Stimulated activated CD4-positive, alpha-beta T cell treated with anti-CD3 and anti-CD28 coated beads, TNF-alpha, amount 100 ng/mL, for 4 hours (primary cell): ENCODE measurements at places on chromosomes 2 and 18.

DNA sequence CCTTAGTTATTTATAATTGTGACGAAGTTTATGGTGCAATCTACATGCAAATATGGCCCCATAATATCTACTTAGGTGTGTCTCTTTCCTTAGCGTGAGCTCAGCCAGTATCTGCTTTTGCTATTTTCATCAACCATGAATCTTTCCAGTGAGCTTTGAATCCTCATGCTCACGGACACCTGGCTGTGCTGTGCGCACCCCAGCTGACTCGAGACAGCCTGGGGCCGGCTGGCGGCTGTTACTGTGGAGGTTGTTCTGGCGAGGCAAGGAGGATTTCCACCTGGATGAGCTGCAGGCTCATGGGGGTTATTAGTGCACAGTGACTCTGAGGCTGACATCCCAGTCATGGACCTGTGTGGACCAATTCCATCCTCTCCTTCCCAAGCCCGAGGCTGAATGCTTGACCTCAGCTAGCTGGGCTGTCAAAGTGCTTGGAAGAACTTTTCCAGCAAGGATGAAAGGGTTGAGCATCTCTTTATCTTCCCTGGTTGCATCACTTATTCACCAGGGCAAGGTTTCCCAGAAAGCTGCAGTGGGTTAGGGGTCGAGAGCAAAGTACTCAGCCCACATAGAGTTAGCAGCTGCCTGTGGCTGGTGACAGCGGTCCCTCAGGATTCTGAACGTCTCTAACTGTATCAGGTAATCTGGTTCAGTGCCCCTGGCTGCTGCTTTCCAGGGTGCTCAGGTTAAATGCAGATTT lies 141.7 kb downstream of the ARL4C start:
- DNase-seq = no peak

GRCh38 chr18:49459404-49460171 lies 857 bp downstream of the DYM start:
- DNase-seq = no peak

DNA sequence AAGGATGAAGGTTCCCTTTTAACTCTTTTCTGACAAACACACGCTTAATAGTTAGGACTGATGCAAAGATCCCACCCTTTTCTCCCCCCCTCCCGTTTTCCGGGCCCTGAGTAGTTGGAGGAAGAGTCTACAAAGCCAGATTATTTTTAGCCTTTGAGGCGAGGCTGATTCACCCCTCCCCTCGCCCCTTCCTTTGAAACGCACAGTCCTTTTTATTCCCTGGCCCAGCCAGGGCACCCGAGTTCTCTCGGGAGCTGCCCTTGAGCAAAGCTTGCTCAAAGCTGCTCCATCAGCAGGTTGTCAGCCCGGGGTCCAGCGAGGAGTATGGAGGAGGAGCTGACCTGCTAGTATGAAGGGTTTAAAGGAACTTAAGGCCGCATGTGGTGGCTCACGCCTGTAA lies 47.1 kb upstream of the SPRED2 start:
- DNase-seq = no peak

DNA sequence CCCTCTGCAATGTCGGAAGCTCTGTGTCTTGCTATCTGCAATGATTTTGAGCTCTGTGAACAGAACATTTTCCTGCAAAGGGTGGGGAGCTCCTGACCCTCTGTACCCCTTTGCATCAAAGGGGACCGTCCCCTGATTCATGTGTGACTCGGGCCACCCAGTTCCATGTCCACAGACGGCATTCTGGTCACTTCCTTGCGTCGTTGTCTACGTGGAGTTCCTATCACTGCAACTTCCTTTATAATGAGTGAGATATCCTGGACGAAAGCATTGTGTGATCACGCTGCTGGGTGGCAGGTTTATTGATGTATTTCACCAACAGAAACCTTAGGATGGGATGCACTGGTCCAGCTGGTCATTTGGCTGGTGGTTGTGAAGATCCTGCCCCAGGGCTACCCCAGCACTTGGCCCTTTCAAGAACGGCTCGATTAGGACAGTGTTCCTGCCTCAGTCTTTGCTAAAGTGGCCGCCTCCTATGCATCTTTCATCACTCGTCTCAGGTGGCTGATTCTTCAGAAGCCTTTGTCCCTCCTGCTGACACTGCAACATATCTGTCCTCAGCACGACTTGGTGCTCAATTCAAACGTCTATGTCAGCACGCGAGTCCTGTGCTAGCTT lies 202.7 kb downstream of the ACKR3 start:
- DNase-seq = no peak

DNA sequence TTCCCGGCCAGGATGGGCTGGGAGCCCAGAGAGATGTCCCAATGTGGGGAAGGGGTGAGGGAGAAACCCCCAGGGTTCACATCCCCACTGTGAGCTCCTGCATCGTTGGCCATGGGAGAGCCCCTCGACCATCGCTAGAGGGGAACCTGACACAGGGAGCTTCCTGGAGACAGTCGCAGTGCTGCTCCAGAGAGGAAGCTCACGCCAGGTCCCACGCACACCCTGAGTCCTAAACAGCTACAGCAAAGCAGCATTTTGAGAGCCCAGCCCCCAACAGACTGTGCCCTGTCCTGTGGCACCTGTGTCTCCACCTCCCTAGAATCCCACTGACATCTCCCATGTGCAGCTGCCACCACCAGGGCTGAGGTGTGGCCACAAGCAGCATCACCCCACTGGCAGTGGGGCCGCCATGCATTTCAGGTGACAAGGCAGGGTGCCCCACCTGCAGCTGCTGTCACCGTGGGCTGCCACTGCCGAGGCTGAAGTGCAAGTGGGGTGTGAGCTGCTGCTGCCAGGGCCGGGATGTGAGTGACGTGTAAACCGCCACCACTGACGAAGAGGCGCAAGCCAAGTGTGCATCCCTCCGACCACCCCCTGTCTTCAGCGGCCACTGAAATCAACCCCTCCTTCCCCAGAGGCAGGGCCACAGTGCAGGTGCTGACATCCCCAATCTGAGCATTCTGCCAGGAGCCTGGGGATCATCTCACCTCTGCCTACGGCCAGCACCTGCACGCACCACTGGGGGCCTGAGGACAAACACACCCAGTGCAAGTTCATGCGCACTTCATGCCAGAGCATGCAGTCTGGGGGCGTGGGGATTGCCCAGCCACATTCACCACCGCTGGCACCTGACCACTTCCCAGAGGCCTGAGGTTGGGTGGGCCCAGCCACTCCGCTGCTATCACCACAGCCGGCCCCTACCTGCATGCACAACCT lies 467.7 kb upstream of the SALL3 start:
- no peak for DNase-seq

- DNase-seq = no peak
Observed at GRCh38 chr2:84959095-84959565, 11.8 kb upstream of the KCMF1 start.

- no peak for DNase-seq
Observed at GRCh38 chr18:50469380-50469781, 90.5 kb upstream of the MAPK4 start.

DNA sequence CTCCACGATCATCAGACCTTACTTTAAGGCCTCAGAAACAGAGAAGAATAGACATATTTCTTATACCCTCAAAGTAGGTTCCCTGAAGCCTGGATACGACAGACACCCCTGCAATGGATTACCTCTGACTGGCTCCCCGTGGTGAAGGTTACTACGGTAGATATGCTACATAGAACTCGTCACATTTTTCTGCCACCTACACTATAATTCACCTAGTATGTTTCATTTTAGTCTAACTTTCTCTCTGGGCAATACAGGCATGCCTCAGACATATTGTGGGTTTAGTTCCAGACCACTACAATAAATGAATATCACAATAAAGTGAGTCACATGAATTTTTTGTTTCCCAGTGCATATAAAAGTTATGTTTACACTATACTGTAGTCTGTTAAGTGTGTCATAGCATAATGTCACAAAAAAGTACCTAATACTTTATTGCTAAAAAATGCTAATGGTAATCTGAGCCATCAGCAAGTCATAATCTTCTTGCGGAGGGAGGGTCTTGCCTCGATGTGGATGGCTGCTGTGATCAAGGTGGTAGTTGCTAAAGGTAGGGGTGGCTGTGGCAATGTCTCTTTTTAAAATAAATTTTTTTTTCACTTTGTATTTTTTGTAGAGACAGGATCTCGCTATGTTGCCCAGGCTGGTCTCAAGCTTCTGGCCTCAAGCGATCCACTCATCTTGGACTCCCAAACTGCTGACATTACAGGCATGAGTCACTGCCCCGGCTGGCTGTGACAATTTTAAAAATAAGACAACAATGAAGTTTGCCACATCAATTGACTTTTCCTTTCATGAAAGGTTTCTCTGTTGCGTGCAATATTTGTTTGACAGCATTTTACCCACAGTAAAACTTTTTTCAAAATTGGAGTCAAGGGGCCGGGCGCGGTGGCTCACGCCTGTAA lies 64.6 kb downstream of the TGIF1 start:
- DNase-seq = no peak

GRCh38 chr18:41262688-41263087 lies 692.3 kb upstream of the PIK3C3 start:
- DNase-seq = no peak

DNA sequence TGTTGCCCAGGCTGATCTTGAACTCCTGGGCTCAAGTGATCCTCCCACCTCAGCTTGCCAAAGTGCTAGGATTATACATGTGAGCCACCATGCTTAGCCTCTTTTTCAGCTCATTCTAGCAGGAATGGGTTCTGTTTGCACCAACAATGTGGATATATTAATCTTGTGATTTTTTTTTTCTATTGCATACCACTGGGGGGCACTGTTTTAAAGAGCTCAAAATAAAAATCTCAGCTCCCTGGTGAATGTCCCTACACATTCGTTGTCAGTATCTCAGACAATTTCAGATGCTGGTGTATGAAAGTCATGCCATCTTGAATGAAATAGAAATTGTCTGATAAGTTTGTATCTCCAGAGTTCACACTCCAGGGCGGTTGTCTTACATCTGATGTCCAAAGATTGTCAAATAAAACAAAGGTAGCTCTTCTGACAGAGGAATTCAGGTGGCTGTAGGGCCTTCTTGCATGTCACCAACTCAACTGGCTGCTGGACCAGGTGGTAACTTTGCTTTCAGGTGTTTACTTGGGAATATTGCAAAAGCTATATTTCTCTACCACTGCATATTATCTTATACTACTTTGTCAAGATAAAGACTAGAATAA lies 3.1 kb upstream of the MATN3 start:
- no peak for DNase-seq

DNA sequence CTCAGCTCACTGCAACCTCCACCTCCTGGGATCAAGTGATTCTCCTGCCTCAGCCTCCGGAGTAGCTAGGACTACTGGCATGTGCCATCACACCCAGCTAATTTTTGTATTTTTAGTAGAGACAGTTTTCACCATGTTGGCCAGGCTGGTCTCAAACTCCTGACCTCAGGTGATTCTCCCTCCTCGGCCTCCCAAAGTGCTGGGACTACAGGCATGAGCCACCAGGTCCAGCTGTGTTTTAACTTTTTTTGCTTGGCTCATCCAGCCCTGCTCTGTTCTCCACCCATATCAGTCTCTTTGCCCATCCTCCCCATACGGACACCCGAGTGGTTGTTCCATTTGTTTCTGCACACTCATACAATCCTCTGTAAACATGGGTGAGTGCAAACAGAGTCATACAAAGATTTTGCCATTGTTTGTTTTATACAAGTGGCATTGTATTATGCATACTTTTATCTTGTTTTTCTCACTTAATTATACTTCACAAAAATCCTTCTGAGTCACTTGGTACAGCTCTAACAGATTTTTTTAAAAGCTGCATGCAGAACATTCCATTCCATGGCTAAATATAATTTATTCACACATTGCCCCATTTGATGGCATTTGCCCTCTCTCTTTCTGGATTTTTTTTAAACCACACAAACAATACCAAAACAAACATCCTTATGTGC lies 5.3 kb downstream of the APOB start:
- no peak for DNase-seq

DNA sequence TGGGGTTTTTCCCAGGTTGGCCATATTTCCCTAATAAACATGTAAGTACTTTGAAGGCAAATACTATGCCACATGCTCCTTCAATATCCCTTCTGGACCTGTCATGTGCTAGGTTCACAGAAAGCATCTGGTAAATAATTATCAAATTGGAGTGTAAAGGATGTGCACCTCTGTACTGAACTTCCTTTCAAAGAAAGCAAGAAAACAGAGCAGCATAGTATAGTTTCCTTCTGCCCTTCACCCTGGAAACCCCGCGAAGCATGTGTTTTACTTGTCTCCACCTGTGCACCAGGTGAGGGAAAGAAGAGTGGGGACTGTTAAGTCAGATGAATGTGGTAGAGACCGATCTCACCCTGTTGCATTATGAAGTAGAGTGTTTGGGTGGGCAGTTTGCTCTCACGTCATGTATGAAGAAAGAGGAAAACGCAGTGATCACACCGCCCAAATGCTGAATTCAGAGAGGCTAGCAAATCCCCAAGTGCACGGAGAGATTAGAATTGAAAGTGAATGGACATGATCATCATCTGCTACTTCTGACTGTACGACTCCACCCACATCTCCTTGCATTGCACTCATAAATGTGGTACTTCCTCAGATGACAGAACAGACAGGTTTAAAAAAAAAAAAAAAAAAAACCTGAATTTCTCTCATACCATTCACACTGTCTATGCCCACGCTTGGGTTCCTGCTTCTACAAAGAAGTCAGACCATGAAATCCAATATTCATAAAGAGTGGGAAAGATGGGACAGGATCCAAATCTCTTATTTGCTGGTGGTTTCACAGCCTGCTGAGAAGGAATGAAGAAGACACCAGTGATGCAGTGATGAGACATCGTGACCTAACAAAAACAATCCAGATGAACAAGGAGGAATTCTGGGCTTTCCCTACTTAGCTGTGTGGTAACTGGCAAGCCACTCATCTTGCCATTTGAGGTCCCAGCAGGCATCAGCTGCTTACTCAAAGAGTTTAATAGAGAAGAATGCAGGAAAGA lies 448.6 kb downstream of the BCL11A start:
- no peak for DNase-seq

DNA sequence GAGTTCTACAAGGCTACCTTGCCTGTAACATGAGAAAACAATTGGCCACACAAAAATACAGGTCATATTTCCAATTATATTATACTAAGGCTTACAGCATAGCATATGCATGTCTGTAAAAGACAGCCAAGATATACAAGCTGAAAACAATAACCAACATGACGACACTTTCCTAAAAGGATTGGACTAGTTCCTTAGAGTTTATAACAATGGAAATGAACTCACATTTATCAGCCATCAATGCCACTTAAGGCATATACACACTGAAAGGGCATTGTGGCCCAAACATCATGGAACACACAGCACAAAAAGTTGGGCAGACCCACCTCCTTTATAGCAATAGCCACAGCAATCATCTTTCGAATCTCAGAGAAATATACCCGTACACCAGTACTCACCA lies 52.0 kb downstream of the SLC40A1 start:
- DNase-seq = no peak

- DNase-seq = no peak
Observed at GRCh38 chr2:16288371-16289112, 348.2 kb downstream of the MYCN start.

DNA sequence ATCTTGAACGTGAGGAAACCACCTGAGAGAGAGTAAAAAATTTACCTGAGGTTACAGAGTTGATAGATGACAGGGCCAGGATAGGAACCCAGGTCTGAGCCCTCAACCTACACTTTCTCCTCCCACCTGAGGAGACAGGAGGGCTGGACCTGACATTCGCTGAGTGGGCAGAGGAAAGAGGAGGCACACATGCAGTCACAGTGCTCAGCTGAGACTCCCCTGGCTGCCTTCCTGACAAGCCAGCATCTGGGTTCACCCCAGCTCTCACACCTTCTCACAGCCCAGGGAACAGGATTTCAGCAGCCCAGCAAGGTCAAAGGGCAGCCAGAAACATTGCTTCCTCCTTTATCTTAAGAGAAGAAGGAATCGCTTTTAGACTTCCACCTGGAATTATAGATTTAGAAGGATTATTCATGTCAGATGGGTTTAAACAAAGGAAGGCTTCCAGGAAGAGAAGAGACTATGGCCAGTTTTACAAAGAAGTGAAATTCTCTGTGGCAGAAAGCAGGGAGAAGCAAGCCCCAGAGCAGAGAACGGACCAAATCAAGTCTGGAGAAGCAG lies 18.1 kb upstream of the PKDCC start:
- no peak for DNase-seq
